ENCODE measurements at places on chromosomes 3 and 15.

DNA sequence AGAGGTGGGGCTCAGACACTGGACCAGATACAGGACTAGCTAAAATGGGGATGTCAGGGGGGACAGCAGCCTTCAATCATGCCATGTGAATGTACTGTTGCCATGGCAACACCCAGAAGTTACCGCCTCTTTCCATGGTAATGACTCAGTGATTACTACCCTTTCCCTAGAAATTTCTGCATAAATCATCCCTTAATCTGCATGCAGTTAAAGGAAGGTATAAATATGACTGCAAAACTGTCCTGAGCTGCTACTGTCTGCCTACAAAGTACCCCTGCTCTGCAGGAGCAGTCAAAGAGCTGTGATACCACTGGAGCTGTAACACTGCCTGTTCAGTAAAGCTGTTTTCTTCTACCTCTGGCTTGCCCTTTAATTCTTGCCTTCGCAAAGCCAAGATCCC is 168.2 kb downstream of the PEAK1 start:
- no peak for DNase-seq

DNA sequence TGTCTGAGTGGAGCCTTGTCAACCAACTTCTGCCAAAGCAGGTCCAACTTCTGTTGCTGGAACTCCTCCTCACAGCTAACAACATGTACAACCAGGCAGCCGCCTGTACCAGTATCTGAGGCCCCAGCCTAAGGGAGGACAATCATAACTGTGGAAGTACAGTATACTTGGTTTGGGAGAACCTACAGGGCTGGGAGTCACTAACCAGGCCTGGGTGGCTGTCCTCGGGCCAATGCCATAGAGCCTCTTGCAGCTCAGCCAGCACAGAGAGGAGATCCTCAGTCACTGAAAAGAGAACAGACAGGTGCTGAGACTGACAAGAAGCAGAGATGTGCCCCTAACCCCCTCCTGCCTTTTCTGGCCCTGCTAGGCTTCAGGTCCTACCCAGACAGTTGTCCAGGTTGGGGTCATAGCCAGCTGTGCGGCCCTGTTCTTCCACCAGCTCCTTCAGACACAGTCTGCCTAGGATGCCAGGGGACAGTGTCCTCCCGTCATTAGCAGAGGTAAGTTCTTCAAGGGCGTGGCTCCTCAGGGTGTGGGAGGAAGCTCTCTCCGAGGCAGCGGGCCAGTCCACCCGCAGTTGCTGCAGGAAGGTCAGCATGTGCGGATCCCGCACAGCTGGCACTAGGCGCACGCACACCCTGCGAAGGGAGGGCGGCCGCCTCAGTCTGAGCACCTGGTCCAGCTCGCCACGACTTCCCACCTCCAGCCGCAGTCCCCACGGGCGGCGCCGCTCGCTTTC is 980 bp downstream of the DALRD3 start:
- no peak for DNase-seq

DNA sequence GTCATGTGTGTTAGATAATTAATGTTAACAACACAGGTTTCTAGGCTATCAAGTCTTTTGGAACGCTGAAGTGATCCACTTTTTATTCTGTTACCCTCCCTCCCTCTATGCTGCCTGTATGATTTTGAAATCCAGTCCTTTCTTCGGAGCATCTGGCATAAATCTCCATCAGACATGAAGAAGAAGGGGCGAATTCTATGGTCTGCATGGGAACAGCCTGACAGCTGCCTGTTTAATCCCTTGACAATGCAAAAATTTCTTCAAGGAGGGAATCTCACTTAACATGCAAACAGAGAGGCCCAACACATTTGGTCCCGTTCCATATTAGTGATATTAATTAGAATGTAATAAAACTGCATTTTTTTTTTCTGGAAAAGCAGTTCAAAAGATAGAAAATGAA is 145.2 kb downstream of the VGLL3 start:
- no peak for DNase-seq

GRCh38 chr3:50278123-50278879 is 586 bp upstream of the LSMEM2 start:
- DNase-seq = no peak

GRCh38 chr3:8575364-8576104 is 69.1 kb downstream of the SSUH2 start:
- DNase-seq = no peak

DNA sequence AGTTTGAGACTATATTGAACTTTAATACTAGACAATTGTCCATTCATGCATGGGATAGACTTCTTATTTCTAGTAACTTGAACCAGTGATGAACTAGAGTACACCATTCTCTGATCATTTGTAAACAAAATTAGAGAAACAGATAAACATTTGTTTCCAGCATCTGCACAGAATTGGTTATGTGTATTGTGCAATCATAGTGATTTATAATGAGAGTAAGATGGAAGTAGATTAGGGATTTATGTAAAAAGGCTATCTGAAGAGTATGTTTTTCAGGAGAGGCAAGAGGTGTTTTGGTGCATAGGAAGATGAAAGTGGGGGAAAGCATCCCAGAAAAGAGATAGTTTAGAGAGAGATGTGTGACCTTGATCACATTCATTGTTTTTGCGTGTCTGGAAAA is 695.0 kb downstream of the SQOR start:
- no peak for DNase-seq

DNA sequence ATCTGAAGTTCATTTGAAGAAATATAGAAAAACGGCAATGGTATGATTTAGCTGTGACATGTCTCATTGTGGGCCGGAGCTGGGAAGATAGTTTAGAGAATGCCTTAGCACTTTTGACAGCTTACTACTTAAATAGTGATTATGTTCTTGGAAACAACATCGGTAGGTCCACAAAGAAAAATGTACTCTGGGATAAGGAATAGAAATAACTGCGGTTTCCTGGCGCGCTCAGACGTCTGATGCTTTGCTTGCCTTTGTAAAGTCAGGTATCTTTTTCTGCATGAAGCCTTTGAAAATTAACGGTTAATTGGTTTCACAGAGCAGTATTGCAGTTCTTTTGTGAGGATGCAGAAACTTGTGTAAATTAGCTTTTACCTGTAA is 1.4 kb downstream of the USP3 start:
- no peak for DNase-seq

DNA sequence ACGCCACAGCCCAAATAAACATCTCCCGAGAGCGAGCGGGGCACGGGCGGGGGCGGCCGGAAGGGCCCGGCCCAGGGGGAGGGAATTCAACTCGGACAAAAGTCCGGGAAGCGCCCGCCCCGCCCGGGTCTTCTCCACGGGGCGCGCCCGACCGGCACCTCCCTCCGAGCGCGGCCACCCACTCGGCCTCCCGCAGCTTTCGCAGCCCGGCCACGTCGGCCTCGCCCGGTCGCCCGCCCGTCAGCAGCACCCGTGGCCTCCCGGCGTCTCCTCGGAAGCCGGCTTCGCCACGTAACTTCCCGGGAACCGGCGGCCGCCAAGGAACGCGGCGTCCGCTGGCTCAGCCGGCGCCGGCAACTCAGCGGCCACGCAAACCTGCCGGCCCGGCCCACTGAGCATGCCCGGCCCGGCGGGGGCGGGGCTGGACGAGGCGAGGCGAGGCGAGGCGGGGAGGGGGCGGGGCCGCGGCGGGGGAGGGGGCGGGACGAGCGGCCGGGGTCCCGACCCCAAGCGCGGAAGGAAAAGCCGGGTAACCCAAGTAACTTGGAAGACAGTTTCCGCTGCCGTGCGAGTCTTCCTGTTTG is at the start of gene TJP1:
TSS of gene TJP1 (minus strand) at position 369 of the 584 bp plus-strand sequence. CDS start 440 bp downstream, outside the sequence.
- DNase-seq = no peak

DNA sequence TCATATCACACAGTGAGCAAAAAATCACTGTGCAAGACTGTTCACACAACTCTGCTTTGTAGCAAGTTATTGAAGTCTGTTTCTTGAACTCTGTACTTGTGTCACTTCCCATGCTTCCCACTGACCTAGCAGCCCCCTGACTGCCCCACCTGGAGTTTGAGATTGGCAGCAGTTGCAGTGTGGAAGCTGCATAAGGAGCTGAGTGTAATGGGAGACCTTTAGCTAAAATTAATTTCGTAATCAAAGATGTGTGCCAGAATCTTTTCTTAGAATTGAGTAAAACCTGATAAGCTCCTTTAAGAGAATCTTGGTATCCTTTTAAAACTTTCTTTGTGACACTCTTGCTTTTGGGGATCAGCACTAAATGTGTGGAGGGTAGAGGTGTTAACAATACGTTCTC is 42.8 kb downstream of the NKIRAS1 start:
- DNase-seq = no peak

- DNase-seq = no peak
Observed at GRCh38 chr3:77191640-77192039, 151.7 kb downstream of the ROBO2 start.

DNA sequence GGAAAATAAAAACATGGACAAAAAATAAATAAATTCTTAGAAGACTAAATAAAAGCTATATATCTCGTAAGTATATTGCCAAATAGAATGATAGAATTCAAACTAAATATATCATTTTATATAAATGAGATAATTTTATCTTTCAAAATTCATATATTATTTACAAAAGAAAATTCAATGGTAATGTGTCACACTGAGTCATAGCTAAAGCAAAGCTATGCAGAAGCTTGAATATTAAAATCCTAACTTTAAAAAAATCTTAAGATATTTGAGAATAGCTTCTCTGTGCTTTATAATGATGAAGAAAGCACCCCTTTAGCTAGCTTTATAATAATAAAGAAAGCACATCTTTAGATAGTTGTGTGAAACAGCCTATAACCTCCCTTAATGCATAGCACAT is 1010.8 kb downstream of the OTOL1 start:
- no peak for DNase-seq

GRCh38 chr3:97009427-97010019 is 195.1 kb downstream of the EPHA6 start:
- no peak for DNase-seq

GRCh38 chr3:196707566-196707965 is 4.5 kb downstream of the CEP19 start:
- no peak for DNase-seq

DNA sequence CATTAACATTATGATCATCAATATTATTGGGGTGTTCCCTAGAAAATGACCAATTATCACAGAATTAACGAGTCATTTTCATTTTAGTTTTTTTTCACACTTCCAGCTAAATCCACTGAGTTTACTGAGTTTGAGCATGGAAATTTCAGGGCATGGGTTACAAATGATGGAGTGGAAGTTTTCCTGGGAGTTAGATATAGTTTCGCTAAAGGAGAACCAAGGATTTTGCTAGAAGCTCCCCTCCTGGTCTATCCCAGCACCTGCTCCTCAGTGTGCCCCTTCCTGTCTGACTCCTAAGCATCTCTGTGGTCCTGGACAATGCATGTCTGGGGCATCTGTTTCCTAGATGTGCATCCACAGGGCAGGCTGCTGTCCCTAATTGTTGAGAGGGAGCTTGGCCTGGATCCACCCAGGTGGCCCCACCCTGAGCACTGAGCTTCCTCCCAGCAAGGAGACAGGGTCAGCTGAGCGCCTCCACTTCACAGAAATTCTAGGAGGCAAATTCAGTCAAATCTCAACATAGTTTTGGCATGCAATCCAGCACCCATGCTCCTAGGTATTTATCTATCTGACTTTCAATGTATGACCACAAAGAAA is 102.3 kb upstream of the GOLGA6L6 start:
- DNase-seq = no peak

- DNase-seq = no peak
Observed at GRCh38 chr3:9779075-9779593, 9.4 kb upstream of the CAMK1 start.

- DNase-seq = no peak
Observed at GRCh38 chr15:50778086-50778485, 12.6 kb upstream of the SPPL2A start.

DNA sequence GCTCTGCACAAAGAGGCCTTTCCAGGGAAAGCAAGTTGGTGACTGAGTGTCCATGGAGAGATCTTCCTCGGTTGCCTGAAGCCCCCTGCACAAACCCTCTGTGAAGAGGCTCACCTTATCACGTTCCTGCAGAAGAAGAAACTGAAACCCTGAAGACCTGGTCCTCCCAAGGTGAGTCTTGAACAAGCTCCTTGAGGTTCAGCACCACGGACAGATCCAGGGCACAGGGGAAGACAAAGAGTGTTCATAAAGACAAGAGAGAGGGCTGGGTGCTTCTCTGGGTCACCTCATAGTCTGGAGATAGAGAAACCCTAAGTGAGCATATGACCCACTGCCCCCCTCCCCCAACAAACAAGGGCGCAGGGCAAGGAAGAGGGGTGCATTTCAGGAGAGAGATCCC is 21.7 kb upstream of the TBC1D21 start:
- DNase-seq = peak; percentile 34

- DNase-seq = no peak
Observed at GRCh38 chr3:158159714-158160113, 49.8 kb downstream of the RSRC1 start.

DNA sequence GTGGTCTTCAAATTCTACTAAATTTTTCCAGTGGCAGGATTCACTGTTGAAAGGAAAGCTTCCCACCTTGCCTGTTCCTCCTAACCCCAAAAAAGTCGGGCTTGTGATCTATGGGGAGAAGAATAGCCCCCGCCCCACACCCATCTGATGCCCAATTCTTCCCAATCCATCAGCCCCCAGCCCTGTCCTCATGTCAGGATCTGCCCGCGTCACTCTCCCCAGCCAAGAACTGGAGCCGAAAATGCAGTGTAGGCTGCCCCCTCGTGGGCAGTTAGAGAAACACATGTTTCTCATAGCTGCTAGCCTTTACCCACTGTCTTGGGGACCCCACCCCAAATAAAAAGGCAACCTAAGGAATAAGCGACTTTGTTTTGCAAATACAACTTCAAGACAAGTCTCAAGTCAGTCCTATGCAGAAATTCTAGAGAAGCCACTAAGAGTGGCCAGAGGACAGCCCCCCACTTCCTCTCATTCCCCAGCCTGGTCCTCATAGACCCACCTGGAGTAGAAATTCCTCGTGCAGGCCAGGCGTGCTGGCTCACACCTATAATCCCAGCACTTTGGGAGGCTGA is 13.0 kb upstream of the CSK start:
- DNase-seq = peak; percentile 71

DNA sequence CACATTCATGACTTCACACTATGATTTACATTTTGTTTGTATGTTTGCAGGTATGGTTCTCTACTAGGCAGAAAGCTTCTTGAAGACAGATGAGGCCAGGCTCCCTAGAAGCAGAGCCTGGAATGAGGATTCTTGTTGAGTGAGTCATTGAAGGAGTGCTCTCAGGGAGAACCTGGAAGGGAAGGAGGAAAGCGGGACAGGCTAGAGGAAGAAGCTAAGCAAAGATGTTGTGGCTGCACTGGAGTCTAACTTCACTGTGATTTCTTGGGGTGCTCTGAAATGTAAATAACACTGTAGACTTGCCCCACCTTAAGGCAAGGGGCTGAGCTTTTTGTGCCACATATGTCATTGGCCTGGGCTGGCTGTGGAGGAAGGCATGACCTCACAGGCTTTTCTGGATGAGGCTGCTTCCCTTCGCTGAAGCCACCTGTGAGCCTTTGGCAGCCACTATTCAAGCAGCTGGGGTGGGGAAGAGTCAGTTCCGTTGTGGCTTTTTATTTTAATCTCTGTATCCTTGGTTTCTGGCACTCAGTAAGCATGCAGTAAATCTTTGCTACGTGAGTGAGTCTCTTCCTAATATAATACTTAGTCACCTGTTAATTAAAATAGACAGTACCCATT is 307.3 kb downstream of the SV2B start:
- no peak for DNase-seq

GRCh38 chr3:97736928-97737327 is 27.6 kb upstream of the ARL6 start:
- no peak for DNase-seq
